ENCODE measurements at places on chromosomes 2 and 18.

- no peak for DNase-seq
Observed at GRCh38 chr2:59604123-59604522, 949.3 kb downstream of the BCL11A start.

- no peak for DNase-seq
Observed at GRCh38 chr2:8494151-8494550, 187.7 kb upstream of the ID2 start.

- no peak for DNase-seq
Observed at GRCh38 chr2:135875491-135876065, 665 bp downstream of the MCM6 start.

- DNase-seq, result no peak
Observed at GRCh38 chr18:56568986-56569385, 69.4 kb downstream of the TXNL1 start.

- no peak for DNase-seq
Observed at GRCh38 chr2:180463608-180464007, 456.5 kb upstream of the CWC22 start.

DNA sequence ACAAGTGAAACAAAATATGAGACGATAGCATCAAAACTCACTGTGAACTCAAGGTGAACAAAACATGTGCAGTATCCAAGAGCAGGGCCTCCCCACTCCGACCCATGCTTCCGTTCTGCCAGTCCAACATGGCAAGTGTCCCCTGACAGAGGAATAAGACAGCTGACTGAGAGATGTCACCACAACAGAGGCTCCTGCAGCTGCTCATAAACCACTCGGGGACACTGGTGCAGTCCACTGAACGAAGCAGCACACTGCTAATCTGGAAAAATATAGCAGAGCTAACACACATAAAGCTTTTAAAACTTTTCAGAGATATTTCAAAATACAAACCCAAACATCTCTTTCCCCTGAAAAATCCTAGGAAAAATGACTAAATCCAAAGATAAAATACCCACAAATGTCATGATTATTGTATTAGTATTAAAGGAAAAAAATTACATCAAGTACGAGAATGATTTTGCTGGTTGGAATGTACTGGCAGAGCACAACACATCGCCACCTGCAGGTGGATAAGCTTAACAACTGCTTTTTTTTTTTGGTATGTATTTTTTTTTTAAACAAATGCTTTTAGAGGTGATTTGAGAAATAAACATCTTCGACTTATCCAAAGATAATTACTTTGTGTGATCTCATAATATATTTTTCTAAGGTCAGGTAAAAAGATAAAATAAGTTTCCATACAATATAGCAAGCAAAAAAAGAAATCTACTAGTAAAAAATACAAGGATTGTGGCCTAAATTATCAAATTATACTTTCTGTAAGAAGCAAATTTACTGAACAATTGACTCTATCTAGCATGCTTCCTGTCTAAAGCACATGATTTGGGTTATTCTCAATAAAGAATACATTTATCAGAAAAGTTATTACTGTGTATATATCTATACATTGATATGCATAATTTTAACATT is 18.6 kb downstream of the THADA start:
- DNase-seq, result no peak

DNA sequence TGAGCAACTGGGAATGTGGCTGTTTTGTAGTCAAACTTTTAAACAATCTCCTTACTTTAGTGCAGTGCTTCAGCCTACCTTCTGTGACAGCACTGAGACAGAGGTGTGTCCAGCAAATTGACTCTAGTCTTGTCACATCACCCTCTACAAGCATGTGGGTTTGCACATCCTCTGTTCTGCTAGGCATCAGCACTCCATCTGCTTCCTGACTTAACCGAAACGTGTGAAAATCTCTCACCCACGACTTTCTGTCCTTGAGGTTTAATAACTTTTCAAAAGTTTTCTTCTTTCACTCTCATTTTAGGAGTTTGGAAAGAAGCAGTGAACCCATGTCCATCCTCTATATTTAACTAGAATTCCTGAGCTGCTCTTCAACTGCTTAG is 42.6 kb downstream of the TTR start:
- no peak for DNase-seq

- no peak for DNase-seq
Observed at GRCh38 chr2:65368468-65368867, 63.9 kb downstream of the SPRED2 start.

DNA sequence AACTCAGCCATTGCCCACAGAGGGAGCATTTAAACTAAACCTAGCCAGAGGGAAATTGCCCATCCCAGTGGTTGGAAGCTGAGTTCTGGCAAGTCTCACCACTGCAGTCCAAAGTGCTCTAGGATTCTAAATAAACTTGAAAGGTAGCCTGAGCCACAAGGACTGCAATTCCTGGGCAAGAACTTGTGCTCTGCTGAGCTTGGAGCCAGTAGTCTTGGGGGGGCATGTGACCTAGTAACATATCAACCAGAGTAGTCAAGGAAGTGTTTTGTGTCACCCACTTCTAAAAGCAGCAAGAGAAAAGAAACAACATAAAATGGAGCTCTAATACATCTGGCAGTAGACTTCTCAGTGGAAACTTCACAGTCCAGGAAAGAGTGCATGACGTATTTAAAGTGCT is 167.0 kb downstream of the PTH2R start:
- DNase-seq, result no peak

GRCh38 chr2:235685024-235685721 is 191.3 kb downstream of the AGAP1 start:
- DNase-seq, result no peak

DNA sequence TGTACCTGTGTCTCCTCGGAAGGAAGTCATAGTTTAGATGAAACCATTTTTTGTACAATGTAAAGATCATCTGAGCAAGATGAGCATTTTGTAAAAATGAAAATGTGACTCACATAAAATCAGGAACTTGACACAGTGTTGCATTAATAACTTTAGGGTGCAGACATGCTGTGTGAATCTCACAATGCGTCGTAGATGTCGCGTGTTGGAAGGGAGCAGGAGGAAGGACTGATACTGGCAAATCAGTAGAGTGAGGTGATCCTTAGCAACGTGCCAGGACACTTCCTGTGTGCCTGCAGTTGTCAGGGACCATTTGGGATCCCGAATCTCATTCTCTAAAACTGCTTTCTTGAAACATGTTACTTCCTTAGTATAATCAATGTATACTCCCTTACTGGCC is 103.1 kb downstream of the SH3BP4 start:
- DNase-seq, result no peak

DNA sequence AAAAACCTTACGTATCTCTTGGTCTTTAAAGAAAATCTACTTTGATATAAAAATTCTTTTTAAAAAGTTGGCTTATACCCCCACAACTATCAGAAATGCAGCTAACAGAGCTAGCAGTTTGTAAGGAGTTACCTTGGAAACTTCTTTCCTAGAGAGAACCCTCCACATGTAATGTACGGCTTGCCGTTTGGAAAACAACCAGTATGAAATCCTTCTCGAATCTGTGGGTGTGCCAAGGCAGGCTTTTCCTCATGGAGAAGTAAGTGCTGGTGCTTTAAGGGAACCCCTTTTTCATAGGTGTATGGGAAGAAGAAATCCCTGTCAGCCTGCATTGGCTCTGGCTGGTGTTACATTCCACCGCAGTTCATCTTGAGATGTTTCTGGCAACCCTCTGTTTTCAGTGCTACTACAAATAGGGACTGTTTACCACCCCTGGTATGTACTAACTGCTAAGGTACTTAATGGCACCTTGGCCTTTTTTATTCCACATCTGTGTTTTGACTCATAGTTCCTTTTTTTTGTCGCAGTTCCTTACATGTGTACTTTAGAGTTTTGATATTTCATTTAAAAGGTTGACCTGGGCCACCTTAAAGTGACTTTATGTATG is 248.4 kb downstream of the FHOD3 start:
- no peak for DNase-seq

DNA sequence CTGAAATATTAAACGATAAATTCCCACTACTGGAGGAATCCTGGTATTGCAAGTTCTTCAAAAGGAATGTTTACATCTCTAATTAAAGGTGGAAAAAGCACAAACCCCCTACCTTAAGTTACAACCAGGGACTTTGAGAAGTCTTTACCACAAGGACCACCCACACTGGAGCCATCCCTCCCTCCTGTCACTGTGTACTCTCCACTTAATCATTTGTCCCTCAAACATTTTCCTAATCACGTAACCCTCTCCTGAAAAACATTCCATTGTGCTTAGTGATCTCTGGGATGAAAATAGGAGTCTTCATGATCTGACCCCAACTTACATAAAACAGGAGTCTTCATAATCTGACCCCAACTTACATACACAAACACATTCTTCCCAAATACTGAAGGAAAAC is 85.7 kb downstream of the SUCLG1 start:
- no peak for DNase-seq

- peak; percentile 71 for DNase-seq
Observed at GRCh38 chr2:64359892-64360657, 93.9 kb upstream of the LGALSL start.

DNA sequence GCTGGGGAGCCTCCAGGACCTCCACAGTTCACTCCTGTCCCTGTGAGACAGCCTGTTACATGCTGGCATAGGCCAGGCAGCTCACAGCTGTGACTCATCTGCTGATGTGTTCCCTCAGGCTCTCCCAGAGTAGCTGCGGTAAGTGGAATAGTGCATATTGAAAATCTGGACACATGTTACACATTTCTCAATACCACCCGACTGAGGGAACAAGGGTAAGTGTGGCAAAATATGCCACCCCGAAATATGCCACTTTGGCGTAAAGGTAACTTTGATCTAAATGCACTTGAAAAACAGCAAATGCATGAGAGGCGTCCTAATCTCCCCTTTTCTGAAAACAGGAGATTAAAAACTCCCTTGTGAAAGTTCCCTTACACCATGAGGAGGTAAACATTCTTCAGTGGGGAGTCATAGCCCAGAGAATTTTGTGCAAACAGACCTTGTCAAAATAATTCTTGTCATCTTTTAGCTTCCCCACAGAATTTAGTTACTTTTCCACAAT is 557.9 kb downstream of the CCDC85A start:
- DNase-seq, result peak; percentile 91

- peak; percentile 30 for DNase-seq
Observed at GRCh38 chr18:42310956-42311355, 355.9 kb downstream of the PIK3C3 start.

DNA sequence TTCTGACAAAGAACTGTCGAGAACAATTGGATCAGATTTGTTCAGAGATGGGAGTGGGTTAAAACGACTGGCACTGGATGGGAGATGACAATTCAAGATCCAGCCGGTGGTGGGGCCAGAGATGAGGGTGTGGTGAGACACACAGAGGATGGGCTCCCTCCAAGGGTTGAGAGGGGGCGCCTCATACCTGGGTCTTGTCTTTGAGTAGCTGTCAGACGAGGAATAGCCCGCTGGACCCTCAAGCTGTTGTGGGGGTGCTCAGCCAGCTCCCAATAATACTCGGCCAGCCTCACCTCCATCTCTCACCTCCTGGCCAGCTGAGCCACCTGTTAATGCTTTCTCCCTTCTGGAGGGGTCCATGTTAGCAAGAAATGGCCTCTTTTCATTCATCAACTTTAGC is 14.0 kb downstream of the INPP5D start:
- no peak for DNase-seq

DNA sequence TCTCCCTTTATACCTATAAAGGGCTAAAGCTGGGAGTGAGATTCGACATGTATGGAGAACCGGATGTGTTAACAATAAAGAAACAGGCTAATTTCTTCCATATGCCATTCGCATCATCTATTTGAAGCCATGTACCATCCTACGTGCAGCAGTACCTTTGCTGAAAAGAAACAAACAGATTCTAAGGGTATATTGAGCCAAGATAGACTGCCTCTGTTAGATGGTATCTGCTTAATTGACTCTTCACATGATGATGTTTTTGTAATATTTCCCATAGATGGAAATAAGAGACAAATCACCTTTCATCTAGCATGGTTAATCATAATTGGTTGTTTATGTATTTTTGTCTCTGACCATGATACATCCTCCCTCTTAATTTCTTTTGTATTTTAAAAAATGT is 32.1 kb upstream of the PAX3 start:
- DNase-seq, result no peak

- peak; percentile 42 for DNase-seq
Observed at GRCh38 chr2:231781798-231782726, 980 bp upstream of the PDE6D start.

- DNase-seq, result no peak
Observed at GRCh38 chr2:18396329-18397010, 164.0 kb downstream of the RDH14 start.

- DNase-seq, result no peak
Observed at GRCh38 chr2:68045342-68045741, 17.5 kb downstream of the C1D start.

DNA sequence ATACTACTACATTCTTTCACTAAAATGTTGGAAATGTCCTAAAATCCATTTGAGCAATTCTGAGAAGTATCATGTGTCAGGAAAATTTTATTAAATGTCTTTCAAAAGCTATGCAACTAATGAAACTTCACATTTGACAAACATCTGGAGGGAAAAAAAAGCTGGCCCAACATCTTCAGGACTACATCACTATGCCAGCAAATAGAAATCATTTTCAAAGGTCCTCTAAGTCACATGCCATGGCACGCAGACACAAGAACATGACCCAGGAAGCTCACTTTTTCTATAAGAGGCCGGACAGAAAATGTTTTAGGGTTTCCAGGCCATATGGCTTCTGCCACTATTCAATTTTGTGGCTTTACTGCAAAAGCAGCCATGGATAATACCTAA is 11.6 kb downstream of the KANSL3 start:
- DNase-seq, result no peak

DNA sequence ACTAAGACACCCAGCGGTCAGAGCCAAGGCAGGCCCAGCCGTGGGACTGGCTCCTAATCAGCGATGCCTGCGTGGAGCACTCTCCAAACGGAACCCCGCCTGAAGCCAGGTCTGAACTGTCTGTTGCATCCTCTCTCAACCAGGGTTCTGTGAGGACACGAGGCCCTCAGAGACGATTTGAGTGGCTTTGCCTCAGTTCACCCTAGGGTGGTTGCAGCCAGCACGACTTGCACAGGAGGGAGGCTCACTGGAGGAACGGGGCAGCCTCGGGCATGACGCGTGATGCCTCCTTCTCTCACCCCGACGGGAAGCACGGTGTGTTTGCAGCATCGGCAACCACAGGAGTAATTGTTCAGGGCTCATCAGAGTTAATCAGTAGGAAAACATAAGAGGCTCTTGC is 336.4 kb downstream of the EIPR1 start:
- no peak for DNase-seq

Data from GM04503 (cell line).